Aorta (tissue), 5 donors: ENCODE measurements at places on chromosomes 16 and 17. TPM values are rescaled to one million over a fixed set of nuclear protein-coding genes. Genes with fewer than 3 reads are reported as not detected.

ST6GALNAC1 gene
- total RNA-seq = 1.1 TPM

CCL2 gene
- total RNA-seq = 114 TPM

PAGR1 gene
- 14.9 TPM for total RNA-seq

DNAI2 gene
- not detected for total RNA-seq

CDH15 gene
- total RNA-seq = 0.21 TPM

ADAP2 gene
- total RNA-seq = 44.6 TPM

- no peak overlapping the region for H3K27ac ChIP-seq
- H3K4me1 ChIP-seq = no peaks in the 10 kb centered on the region
- no peak for DNase-seq
- no peaks in the 10 kb centered on the region for H3K27me3 ChIP-seq
These were observed 269.0 kb downstream of the ABCC12 start for GRCh38 chr16:47886631-47887415.

GRCh38 chr17:81279278-81280275, 15.5 kb downstream of the SLC38A10 start:
- H3K4me1 ChIP-seq = no peaks in the 10 kb centered on the region
- no peak overlapping the region for H3K4me3 ChIP-seq
- no peak overlapping the region for H3K27ac ChIP-seq
- no peak for DNase-seq
- H3K27me3 ChIP-seq = no peaks in the 10 kb centered on the region

DNA sequence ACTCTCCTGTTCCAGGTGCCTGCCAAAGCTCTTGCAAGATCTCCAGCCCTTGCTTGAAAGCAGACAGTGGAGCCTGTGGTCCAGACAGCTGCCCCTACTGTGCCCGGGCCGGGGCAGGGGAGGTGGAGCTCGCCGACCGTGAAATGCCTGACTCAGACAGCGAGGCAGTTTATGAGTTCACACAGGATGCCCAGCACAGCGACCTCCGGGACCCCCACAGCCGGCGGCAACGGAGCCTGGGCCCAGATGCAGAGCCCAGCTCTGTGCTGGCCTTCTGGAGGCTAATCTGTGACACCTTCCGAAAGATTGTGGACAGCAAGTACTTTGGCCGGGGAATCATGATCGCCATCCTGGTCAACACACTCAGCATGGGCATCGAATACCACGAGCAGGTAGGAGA, 17.7 kb downstream of the CACNA1G start:
- H3K36me3 ChIP-seq = no peaks in the 10 kb centered on the region
- H3K4me3 ChIP-seq = no peak overlapping the region
- no peaks in the 10 kb centered on the region for H3K4me1 ChIP-seq
- DNase-seq = no peak

DNA sequence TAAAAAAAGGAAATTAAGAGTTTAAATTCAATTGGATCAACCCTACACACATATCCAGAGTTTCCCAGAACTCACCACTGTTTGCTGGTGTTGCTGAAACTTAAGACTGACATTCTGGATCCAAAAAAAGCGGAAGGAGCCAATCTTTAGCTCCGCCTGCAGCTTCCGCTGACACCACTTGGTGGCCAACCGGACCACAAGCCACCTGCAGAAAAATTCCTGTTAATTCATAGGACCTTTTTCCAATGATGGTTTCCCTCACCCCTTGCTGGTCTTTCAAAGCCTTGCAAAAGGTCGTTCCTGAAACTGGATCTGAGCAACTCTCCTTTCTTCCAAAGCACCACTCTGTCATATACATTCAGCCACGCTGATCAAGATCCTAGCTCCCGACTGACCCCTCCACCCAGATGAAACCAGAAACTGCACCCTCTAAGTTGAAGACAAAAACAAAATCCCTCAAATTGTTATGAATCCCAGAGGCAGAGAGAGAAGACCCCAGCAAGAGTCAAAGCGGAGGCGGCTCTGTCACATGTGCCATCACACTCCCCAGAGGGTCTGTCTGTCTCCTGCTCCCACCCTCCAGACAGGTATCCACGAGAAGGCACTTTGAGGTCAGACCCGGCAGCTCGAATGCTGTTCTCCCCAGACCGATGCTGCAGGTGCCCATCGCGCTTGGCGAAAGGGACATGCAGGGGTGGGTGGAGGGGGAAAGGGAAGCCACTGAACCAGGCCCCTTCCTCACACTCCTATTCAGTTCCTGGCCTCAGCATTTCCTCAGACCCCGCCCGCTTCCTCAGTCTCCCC, 773 bp downstream of the BLTP2 start:
- H3K27ac ChIP-seq = peak overlapping the region; percentile 43
- H3K4me1 ChIP-seq = no peaks in the 10 kb centered on the region
- DNase-seq = no peak
- no peaks in the 10 kb centered on the region for H3K27me3 ChIP-seq
- peak overlapping the region; percentile 86 for H3K4me3 ChIP-seq
- peaks cover 4% of the 10 kb centered on the region for H3K36me3 ChIP-seq

GRCh38 chr16:27945233-27945973, 118.1 kb downstream of the GSG1L start:
- H3K4me1 ChIP-seq = no peaks in the 10 kb centered on the region
- H3K27ac ChIP-seq = no peak overlapping the region
- no peak for DNase-seq
- no peaks in the 10 kb centered on the region for H3K36me3 ChIP-seq
- no peaks in the 10 kb centered on the region for H3K27me3 ChIP-seq

- H3K4me3 ChIP-seq = no peak overlapping the region
- no peaks in the 10 kb centered on the region for H3K27me3 ChIP-seq
- DNase-seq = no peak
- H3K27ac ChIP-seq = no peak overlapping the region
These were observed 246.6 kb upstream of the RPL38 start for GRCh38 chr17:73956595-73957465.

- H3K4me3 ChIP-seq = no peak overlapping the region
- DNase-seq = no peak
These were observed 23.0 kb upstream of the ZNF750 start for GRCh38 chr17:82862737-82863382.

DNA sequence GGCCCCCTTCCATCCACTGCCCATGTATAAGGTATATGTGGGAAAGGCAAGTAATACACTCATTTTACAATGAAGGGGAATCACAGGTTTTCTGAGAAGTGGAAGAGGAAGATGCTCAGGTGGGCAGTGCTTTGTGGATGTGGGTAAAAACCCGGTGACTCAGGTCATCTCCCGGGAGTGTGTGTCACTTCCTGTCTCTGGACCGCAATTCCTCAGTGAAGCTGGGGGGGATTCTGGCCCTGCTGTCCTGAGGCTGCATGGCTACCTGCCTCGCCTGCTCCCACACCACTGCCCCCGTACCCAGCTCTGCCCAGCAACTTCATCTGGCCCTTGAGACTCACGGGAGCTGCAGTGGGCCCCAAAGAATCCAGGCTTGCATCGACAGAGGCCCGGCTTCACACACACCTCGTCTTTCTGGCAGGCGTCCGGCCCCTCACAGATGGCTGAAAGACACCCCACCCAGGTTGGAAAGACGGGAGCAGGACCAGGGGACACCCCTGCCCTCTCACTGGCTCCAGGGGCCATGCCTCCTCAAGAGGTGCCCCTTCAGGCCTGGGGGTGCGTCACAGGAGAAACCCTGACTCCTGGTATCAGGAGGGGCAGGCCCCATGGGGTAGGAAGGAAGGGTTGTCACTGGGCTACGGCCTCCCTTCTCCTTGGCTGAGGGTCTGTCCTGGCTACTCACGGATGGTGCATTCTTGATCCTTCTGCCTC, 882 bp downstream of the SCARF1 start:
- no peak overlapping the region for H3K4me3 ChIP-seq
- H3K27ac ChIP-seq = no peak overlapping the region
- H3K4me1 ChIP-seq = no peaks in the 10 kb centered on the region
- no peak for DNase-seq
- H3K27me3 ChIP-seq = no peaks in the 10 kb centered on the region
- H3K36me3 ChIP-seq = no peaks in the 10 kb centered on the region

DNA sequence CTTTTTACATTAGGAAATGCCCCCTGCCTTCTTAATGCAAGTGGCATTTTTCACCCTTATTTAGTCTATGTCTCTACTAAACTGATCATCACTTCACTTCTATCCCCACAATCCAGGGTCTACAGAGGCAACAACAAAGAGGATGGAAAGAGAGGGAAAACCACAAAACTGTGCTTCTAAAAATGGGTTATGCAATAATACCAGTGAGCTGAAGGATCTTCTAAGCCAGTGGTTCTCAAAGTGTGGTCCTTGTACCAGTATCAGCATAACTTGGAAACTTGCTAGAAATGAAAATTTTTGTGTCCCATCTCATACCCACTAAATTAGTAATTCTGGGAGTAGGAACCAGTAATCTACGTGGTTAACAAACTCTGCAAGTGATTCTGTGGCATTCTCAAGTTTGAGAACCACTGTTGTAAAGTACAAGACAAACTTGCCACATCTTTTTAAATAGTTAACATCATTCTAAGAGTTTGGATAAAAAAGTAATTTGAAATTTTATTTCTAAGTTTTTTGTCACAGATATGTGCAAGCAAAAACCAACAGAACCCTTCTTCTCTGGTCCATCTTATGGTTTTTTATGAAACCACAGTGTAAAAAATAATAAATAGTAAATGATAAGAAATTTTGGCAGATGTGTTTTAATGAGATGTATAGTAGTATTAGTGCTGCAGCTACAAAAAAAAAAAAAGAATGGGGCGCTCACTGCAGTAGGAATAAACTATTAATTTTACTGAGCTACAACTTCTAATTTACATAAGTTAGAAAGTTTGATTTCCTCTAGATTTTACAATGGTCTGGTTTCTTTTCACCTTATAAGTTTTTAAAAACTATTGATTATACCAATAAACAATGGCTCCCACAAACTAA, 16.2 kb downstream of the CDC27 start:
- no peaks in the 10 kb centered on the region for H3K27me3 ChIP-seq
- H3K4me3 ChIP-seq = no peak overlapping the region
- H3K4me1 ChIP-seq = no peaks in the 10 kb centered on the region
- H3K27ac ChIP-seq = no peak overlapping the region
- DNase-seq = no peak
- peaks cover 3% of the 10 kb centered on the region for H3K36me3 ChIP-seq

DNA sequence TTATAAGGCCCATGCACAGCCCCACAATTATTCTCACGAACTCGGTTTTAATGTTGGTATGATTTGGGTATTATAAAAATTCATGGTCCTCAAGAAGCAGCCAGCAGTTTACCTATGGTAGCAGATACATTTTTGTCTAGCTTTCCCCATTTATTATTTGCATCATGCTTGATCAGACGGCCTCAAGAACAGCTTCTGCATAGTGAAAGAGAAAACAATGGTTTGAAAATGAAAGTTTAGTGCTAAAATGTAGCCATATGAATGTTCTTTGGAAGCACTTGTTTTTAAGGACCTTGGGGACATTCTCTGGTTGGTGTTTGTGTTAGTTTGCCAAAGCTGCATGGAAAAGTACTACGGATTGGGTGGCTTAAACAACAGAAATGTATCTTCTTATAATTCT, 72.4 kb upstream of the CPHXL start:
- H3K36me3 ChIP-seq = no peaks in the 10 kb centered on the region
- H3K4me3 ChIP-seq = no peak overlapping the region
- H3K27me3 ChIP-seq = no peaks in the 10 kb centered on the region
- no peaks in the 10 kb centered on the region for H3K4me1 ChIP-seq
- no peak overlapping the region for H3K27ac ChIP-seq

GRCh38 chr16:57640612-57641011, 12.2 kb downstream of the ADGRG1 start:
- H3K4me3 ChIP-seq = no peak overlapping the region
- no peaks in the 10 kb centered on the region for H3K4me1 ChIP-seq
- no peak for DNase-seq

- H3K27ac ChIP-seq = no peak overlapping the region
- no peaks in the 10 kb centered on the region for H3K36me3 ChIP-seq
- no peak for DNase-seq
- H3K4me1 ChIP-seq = no peaks in the 10 kb centered on the region
These were observed 3.4 kb upstream of the SRL start for GRCh38 chr16:4245077-4245791.

DNA sequence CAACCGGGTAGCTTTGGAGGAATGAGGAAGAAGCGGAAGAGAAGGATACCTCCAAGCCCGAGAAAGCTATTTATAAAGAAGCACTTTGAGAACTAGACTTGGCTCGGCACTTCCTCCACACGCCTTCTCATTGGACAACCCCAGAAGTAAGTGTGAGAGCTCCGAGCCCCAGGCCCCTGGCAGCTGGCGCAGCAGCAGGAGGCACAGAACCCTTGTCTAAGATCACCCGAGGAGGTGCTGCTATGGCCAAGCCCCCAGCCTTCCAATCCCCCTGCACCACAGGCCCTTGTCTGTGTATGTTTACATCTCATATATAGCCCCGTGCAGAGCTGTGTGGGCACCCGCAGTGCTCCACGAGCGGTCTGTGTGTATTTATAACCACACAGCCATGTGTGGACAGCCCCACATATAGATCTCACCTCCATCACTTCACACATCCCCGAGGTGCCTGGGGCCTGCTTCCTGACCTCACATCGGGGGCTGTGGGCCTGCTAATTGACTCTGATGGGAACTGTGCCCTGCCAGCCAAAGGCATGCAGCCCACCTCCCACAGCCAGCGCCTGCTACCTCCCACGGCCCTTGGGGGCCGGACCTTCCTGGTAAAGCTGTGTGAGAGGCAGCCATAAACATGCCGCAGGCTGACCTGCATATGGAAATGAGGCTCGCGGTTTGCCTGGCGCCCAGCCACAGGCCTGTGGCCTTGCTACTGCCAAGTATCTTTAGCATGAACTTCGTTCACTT, 96.1 kb downstream of the C17orf67 start:
- H3K27me3 ChIP-seq = no peaks in the 10 kb centered on the region
- no peak overlapping the region for H3K4me3 ChIP-seq
- no peak for DNase-seq
- H3K27ac ChIP-seq = no peak overlapping the region

GRCh38 chr17:16932611-16933010, 39.3 kb downstream of the TNFRSF13B start:
- H3K4me3 ChIP-seq = no peak overlapping the region
- H3K27me3 ChIP-seq = no peaks in the 10 kb centered on the region
- H3K4me1 ChIP-seq = no peaks in the 10 kb centered on the region
- no peak for DNase-seq
- no peak overlapping the region for H3K27ac ChIP-seq

- no peaks in the 10 kb centered on the region for H3K27me3 ChIP-seq
- H3K4me1 ChIP-seq = no peaks in the 10 kb centered on the region
- no peak overlapping the region for H3K27ac ChIP-seq
- H3K36me3 ChIP-seq = no peaks in the 10 kb centered on the region
- no peak for DNase-seq
These were observed 93.9 kb downstream of the C17orf67 start for GRCh38 chr17:56739776-56740175.

GRCh38 chr16:67024384-67025209, 4.4 kb upstream of the CBFB start:
- DNase-seq = no peak
- H3K27me3 ChIP-seq = no peaks in the 10 kb centered on the region
- H3K4me3 ChIP-seq = no peak overlapping the region
- no peak overlapping the region for H3K27ac ChIP-seq
- no peaks in the 10 kb centered on the region for H3K36me3 ChIP-seq
- no peaks in the 10 kb centered on the region for H3K4me1 ChIP-seq

DNA sequence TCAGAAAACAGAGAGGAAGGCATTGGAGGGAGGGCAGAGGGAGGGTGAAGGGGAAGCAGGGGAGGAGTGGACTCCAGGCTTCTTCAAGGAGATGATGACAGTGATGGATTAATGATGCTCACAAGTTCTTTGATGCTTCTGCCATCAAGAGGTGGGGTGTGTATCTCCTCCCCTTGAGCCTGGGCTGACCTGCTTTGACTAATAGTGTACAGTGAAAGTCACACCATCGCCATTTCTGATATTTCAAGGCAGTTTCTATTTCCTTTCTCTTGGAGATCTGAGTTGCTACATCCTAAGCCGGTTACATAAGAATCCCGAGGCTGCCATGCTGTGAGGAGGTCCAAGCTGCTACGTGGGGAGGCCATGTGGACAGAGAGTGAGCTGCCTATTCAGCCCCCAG, 312.5 kb downstream of the MAF start:
- no peaks in the 10 kb centered on the region for H3K27me3 ChIP-seq
- H3K4me1 ChIP-seq = no peaks in the 10 kb centered on the region
- H3K4me3 ChIP-seq = no peak overlapping the region
- H3K36me3 ChIP-seq = no peaks in the 10 kb centered on the region
